ENCODE measurements at places on chromosomes 5 and 9. TPM values are rescaled to one million over a fixed set of nuclear protein-coding genes. Genes with fewer than 3 reads are reported as not detected.

DNA sequence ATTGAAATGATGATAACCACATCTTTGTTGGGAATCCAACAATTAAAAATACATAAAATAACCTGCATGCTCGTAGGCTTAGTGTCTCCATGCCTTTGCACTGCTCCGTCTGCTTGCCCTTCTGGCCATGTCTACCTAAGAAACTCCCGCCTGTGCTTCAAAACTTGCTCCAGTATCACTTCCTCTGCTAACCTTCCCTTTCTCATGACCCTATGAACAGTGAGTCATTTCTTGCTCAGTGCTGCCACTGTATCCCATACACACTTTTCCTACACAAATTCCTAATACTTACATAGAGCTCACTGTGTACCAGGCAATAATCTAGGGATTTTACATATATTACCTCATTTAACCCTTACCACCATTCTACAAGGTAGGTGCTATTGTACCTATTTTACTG lies 33.5 kb downstream of the TMEM245 start:
- H3K36me3 ChIP-seq = peaks cover 2% of the 10 kb centered on the region
- no peaks in the 10 kb centered on the region for H3K27me3 ChIP-seq
- H3K4me3 ChIP-seq = no peak overlapping the region
- H3K27ac ChIP-seq = no peak overlapping the region

DNA sequence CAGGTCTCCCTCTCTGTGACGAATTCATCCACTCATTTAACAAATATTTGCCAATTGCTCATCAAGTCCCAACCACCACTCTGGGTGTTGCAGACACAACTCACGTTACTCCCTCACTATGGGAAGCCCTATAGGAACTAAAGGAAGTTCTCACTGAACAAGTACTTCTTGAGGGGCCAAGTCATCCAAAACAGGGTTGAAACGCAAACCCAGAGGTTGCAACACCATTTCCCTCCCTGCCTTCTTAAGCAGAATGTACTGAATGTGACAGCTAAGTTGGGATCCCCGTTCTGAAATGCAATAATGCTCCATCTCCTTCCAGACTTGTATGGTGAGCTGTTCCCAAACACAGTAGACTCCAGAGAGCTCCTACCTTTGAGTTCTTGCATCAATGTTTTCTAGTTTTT lies 34.3 kb downstream of the EPB41L4B start:
- no peak overlapping the region for H3K27ac ChIP-seq
- no peaks in the 10 kb centered on the region for H3K36me3 ChIP-seq
- no peaks in the 10 kb centered on the region for H3K27me3 ChIP-seq
- no peaks in the 10 kb centered on the region for H3K4me1 ChIP-seq

DNA sequence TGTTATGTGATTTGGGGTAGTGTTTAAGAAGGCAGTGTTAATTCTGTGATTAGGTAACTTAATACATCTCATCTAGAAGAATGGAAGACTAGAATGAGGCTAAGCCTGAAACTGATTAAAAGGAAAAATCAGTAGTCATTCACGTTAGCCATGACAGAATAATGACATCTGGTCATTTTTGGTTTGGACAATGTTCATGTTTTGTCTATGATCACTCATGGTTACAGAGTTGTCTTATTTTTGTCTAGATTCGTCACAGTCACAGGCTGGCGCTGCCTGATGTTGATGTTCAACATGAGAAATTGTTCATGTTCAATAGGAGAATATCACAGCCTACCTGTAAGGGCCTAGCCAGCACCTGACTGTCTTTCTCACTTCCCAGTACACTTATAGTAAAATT lies 9.5 kb upstream of the DOCK2 start:
- no peak overlapping the region for H3K27ac ChIP-seq
- peaks cover 2% of the 10 kb centered on the region for H3K4me1 ChIP-seq
- H3K4me3 ChIP-seq = no peak overlapping the region
- no peaks in the 10 kb centered on the region for H3K36me3 ChIP-seq

- H3K4me1 ChIP-seq = no peaks in the 10 kb centered on the region
- H3K36me3 ChIP-seq = no peaks in the 10 kb centered on the region
- no peak overlapping the region for H3K27ac ChIP-seq
- H3K4me3 ChIP-seq = no peak overlapping the region
- no peak for DNase-seq
- H3K27me3 ChIP-seq = no peaks in the 10 kb centered on the region
These were observed 130.3 kb downstream of the PAX5 start for GRCh38 chr9:36903541-36904435.

DNA sequence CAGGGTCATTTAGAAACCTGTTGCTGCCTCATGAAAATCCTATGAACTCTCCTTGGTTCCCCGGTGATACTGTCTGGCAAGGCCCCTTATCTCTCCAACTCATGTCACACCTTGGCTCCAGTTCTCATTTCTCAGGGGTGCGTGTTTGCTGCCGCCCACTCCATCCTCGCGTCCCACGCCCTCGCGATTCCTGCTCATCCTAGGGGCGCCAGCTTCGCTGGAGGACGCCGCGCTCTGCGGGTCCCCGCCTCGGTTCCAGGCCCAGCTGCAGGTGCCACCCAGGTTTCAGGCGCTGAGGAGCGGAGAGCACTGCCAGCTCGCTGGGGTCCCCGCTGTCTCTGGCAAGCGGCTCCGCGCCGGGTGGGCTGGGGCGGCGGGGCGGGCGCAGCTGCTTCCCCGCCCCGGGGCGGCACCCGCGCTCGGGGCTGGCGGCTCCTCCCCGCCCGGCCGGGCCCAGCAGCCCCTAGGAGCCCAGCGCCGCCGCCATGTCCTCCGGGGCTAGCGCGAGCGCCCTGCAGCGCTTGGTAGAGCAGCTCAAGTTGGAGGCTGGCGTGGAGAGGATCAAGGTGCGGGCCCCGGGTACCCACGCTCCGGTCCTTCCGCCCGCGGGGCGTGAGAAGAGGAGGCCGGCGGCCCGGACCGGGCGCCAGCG lies at the start of gene GNG10:
GNG10 (plus strand) TSS at position 456 of the 652 bp plus-strand sequence; CDS start at position 486, 30 bp downstream.
- no peaks in the 10 kb centered on the region for H3K4me1 ChIP-seq
- no peak within 1 kb of the TSS for H3K27ac ChIP-seq
- H3K27me3 ChIP-seq = no peaks in the 10 kb centered on the region
- DNase-seq = peak; percentile 73
- peak within 1 kb of the TSS; percentile 85 for H3K4me3 ChIP-seq

GRCh38 chr9:131668057-131668438 lies 71.8 kb downstream of the RAPGEF1 start:
- H3K27me3 ChIP-seq = no peaks in the 10 kb centered on the region
- H3K4me1 ChIP-seq = peaks cover 5% of the 10 kb centered on the region
- no peaks in the 10 kb centered on the region for H3K36me3 ChIP-seq
- H3K4me3 ChIP-seq = no peak overlapping the region
- no peak overlapping the region for H3K27ac ChIP-seq
- DNase-seq = no peak

DNA sequence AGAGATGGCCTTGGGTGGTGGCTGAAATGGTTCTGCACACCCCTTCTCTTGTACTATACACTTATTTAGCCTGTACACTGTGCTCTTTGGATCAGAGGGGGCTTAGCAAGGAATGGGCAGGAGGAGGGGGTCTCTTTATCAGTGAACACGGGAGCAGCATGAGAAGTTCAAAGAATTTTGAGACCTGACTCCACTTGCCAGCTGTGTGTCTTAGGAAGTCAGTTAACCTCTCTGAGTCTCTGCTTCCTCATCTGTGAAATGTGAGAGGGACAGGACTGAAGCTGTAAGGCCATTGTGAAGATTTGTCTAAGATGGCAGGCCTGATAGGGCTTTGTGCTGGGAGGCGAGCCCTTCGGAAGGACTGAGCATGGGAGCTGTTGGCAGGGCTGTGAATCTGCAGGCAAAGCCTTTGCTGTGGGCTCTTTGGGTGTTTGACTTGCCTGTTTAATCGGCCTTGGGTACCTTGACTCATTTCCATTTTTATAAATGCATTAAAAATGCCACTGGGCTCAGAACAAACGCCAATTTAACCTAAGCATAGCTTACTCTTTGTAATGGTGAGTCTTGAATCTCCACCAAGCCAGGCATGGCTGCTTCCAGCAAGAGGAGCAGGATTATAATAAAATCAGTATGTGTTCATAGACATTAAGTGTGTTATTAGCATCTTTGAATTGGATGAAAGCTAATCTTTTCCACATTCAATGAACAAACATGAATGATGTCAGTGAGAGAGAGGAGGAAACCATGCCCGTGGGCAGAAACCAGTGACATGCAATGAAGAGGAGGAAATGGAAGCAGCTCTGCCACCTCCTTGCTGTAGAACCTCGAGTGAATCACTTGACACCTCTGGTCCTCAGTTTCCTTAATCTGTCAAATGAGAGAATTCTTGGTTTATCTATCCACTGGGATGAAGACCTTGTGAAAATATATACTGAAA lies 89.4 kb downstream of the MACROH2A1 start:
- no peak overlapping the region for H3K27ac ChIP-seq
- no peaks in the 10 kb centered on the region for H3K4me1 ChIP-seq
- H3K36me3 ChIP-seq = no peaks in the 10 kb centered on the region
- DNase-seq = no peak

Gene PCDHGB2
- polyA plus RNA-seq = 1.1 TPM

Gene SLCO6A1
- not detected for polyA plus RNA-seq

Gene PIP5K1B
- 0.82 TPM for polyA plus RNA-seq
